Skin of body (tissue), 3 donors: ENCODE measurements at places on chromosomes 6 and 20.

DNA sequence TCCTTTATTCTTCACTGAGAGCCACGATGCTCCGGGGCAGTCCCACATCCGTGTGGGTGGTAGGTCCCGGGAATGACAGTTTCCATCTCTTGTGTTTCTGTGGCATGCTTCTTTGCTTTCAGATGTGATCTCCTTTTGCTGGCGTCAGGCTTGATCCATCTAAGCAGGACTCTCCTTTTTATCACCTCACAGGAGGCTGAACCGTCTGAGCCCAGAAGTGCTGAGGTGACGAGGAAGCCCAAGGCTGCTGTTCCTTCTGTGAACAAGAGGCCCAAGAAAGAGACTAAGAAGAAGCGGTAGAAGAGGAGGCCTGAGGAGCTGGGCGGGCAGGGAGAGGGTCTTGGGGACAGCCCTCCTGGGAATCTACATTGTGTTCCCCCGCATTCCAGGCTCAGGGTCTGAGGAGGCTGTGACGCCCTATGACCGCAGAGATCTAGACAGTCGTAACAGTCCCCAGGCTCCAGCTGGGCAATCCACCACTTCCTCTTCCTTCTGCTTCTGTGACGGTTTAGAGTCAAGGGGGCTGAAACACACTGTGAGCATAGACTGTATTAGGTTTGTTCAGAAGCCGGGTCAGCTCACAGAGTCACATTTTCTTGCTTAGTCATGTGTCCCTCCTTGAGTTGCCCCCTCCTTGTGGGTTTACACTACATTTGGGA is 26.8 kb downstream of the MANBAL start:
- no peak for DNase-seq

- no peak for DNase-seq
These were observed 92.9 kb downstream of the SPTLC3 start for GRCh38 chr20:13101706-13102105.

DNA sequence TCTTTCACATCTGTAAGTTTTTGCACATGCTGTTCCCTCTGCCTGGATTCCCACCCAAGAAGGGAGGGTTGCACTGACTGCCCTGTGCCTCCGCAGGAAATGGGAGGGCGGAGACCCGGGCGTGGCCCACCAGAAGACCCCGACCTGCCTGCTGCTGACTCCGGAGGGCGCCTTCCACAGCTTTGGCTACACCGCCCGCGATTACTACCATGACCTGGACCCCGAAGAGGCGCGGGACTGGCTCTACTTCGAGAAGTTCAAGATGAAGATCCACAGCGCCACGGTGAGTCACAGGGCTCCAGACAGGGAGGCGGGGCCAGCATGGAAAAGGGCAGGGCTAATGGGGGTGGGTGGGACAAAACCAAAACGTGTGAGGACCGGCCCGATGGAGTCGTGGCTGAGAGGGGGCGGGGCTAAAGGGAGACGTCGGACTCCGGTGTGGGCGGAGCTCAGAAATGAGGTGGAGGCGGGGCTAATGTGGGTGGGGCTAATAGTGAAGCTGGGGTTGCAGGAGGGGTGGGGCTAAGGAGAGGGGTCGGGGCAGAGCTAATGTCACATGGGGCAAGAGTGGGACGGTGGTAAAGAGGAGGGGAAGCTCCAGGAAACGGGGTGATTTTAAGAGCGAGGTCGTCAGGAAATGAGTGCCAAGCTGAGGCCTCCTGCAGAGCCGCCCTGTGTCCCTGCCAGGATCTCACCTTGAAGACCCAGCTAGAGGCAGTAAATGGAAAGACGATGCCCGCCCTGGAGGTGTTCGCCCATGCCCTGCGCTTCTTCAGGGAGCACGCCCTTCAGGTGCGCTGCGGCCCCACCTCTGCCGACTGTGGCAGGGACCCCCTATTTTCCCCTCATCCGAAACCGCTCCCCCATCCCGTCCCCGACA is 12.6 kb downstream of the HSPA12B start:
- DNase-seq: no peak

DNA sequence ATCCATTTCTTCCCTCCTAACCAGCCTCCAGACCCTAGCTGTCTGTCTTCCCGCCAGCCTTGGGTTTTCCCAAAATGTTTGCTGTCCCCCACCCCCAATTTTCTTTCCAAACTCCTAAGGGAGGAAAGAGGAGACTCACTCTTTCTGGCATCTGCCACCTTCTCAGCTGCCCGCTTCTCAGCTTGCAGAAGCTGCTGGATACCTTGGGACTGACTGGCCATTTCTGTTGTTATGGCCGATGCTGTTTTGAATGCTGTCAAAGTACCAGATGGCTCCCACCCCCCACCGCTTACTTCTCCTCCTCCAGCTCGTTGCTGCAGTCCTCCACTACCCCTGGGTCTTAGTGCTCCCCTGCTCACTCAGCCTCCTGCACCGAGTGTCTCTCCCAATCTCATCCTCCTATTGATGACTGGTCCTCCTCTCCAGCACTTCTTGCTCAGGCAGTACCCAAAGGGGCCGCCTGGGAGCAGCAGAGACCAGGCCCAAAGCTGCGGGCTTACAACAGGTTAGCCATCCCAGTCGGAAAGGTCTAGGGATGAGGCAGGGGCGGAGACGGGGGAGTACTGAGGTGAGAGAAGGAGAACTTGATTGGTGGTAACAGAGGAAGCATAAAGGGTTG is at the start of gene ATP6V1G2:
Gene ATP6V1G2 (minus strand): TSS at position 270 of the 619 bp plus-strand sequence. CDS start 49 bp downstream, at position 221.
- peak; percentile 89 for DNase-seq

DNA sequence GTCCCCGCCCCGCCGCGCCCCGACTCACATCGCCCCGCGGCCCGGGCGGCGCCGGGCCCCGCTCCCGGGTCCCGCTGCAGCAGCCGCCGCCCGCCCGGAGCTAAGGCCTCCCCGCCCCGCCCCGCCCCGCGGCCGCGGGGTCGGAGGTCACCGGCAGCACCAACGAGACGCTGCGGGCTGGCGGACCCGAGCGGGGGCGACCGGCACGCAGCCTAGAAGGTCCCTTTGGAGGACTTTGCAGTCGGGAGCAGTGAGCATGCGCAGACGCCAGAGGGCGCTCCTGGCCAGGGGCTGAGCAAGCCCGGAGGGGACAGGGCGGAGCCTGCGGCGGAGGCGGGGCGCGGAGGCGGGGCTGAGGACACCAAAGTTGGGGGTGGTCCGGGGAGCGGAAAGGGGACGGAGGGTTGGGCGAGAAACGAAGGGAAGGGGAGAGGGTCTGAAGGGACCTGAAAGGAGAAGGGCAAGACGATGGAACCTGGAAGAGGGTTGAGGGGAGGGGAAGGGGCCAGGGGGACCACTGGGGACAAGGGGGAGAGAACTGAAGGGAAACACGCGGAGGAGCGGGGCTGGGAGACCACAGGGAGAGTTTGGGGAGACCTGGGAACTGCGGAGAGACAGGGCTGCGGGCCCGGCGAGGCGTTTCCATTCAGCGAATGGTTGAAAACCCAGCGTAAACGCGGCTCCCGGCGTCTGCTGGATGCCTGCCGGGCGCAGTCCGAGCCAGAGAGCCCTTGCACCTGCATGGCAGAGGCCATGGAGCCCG is at the start of gene FRS3:
Gene FRS3 (minus strand): TSS at position 113 of the 763 bp plus-strand sequence. CDS start 2,913 bp downstream, outside the sequence.
- DNase-seq: peak; percentile 92
